ENCODE measurements at places on chromosomes 13 and 19.

- DNase-seq, result no peak
These were observed 53.2 kb downstream of the C13orf42 start for GRCh38 chr13:51057906-51058305.

DNA sequence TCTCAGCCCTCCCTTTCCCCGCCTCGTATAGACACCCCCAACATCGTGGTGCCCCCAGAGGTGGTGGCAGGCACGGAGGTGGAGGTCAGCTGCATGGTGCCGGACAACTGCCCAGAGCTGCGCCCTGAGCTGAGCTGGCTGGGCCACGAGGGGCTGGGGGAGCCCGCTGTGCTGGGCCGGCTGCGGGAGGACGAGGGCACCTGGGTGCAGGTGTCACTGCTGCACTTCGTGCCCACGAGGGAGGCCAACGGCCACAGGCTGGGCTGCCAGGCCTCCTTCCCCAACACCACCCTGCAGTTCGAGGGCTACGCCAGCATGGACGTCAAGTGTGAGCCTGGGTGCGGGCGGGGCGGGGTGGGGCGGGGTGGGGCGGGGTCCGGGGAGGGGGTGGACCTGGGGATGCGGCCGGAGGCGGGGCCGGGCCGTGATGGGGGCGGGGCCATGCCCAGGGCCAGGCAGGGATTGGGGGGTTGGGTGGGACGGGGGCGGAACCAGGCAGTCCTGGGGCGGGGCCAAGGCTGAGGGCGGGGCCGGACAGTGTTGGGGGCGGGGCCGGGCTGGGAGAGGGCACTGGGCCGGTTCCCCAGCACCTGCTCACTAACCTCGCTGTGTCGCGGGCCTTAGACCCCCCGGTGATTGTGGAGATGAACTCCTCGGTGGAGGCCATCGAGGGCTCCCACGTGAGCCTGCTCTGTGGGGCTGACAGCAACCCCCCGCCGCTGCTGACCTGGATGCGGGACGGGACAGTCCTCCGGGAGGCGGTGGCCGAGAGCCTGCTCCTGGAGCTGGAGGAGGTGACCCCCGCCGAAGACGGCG is 7.8 kb downstream of the MAG start:
- DNase-seq, result no peak

DNA sequence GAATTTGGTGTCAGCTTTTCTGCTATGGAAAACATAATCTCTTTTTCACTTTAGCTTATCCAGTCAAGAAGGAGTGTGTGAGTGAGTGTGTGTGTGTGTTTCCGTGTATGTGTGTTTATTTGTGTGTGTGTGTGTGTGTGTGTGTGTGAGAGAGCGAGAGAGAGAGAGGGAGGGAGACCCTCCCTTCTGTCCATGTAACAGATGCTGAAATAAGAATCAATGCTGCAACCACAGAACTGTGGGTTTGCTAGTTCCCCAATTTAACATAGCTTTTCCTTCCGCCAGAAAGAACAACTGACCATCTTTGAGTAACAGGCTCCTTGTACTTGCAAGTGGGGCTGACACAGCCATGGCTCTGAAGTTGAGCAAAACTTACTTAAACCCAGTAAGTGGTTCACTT is 5.2 kb downstream of the LCP1 start:
- no peak for DNase-seq

DNA sequence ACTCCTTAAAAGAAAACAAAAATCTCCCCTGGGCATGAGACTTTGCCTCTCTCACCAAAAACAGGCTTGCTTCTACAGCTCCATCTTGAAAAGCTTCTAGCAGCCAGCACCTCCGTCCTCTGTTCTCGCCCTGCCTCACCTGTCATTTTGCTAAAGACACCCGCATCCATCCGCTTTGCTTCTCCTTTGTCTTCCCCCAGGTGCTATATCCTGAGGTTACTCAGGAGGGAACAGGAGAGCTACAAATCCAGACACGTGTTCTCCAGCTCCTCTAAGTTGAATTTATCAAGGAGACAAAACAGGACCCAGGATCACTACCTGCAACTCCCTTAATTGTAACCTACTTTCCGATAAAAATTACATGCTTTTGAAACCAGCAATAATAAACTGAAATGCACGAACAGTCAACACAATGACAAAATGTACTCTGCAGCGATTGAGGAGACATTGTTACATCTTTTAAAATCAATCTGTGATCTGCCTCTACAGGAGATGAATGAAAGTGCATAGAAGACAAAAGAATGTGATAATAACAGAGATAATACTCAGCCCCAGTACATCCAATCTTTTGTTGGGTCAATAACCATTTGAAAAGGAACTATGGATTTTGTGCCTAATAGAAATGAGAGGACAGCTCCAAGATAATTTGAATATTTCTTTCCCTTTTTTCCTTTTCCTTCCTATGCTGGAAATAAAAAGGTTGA is 221.2 kb downstream of the DCLK1 start:
- no peak for DNase-seq

DNA sequence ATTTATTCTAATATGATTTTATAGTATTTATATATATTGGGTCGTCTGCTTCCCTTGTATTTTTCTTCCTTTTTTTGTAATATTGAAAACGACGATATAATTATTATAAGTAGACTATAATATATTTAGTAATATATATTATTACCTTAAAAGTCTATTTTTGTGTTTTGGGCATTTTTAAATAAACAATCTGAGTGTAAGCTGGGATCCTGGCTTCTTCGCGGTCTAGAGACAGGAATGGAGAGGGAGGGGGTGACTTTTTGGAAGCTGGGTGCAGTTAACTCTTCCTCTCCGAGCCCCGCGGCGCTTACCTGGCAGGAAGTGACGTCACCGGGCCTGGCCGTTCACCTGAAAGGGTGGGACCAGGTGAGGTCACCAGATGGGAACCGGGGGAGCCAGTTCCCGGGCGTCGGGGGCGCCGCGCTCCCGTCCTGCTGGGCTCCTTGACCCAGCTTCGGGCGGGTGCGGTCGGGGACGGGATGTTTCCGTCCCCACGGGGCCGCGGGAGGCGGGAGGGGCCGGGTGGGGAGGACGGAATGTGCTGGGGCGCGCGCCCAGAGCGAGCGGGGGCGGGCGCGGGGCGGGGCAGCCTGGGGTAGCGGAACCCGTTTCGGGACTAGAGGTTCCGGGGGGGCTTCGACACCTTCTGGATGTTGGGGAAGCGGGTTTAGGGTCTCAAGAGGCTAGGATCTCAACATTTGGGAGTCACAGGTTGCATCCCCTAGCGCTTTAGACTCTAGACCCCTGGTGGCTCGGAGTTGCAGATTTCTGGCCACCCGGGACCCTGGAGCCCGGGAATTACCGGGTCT is 2.8 kb downstream of the ZFP36 start:
- DNase-seq, result peak; percentile 83

GRCh38 chr19:6739390-6739882 is at the start of gene TRIP10:
Gene TRIP10, plus strand, starts transcription at chr19:6739680. Its CDS starts 82 bp downstream, at chr19:6739762.
- DNase-seq, result no peak

- DNase-seq, result no peak
These were observed 706.5 kb upstream of the MIR17HG start for GRCh38 chr13:90640976-90641375.

DNA sequence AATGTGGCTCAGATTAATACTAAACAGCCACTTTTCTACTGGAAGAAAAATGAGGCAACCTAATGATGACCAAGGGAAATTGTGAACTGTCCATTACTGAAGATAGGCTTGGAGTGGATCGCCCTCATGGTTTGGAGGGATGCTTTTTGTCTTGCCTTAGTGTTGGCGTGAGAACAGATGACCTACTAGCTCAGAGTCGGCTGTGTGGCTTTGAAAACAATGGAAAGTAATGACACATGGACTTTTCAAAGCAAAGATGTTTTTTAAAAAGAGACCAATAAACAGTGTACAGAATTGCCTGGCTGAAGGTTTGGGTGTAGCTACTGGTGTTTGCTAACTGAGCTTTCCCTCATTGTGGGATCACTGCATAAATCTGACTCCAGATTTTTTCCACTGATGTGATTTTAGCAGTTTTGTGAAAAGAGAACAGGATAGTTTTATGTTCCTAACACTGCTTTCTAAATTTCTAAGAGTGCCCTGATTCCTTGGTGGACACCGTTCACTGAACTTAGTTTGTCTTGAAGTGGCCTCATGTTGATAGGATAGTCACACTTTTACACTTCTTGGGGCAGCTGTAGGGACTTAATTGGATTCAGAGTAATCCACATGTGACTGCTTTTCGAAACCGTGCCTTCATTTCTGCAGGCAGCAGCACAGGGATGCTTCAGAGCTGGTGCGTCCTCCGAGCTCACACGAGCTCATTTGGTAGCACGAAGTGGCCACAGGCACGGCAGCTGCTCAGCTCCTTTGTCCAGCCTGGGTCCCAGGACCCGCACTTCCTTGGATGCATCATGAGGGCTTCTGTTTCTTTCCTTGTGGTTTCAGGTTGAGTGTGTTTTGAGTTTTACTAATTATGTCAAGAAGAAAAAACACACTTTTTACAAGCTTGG is 4.3 kb downstream of the CEBPG start:
- no peak for DNase-seq

GRCh38 chr19:37931881-37932655 is 25.1 kb downstream of the SIPA1L3 start:
- DNase-seq, result peak; percentile 79

DNA sequence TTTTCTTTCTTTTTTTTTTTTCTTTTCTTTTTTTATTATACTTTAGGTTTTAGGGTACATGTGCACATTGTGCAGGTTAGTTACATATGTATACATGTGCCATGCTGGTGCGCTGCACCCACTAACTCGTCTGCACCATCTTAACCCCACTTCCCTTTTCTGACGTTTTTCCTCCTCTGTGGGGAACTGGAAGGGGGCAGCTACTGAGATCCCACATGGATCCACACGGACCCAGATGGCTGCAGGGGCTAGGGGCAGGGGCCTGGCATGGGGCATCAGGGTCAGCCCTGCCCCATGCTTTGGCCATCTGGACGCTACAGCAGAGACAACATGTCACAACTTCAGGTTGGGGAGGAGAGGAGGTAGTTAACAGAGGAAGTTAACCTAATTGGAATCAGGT is 54.3 kb downstream of the RUBCNL start:
- DNase-seq, result no peak

GRCh38 chr13:75226733-75227435 is 255.1 kb downstream of the TBC1D4 start:
- DNase-seq, result no peak

- no peak for DNase-seq
These were observed 860.8 kb upstream of the SLITRK5 start for GRCh38 chr13:86810361-86810760.
